ENCODE measurements at places on chromosomes 1 and 21. TPM values are rescaled to one million over a fixed set of nuclear protein-coding genes. Genes with fewer than 3 reads are reported as not detected.
A peak's percentile ranks its signal among the peaks of the same experiment; 100 is the strongest.

GRCh38 chr1:211118407-211119102, 15.4 kb downstream of the KCNH1 start:
- DNase-seq = no peak

- DNase-seq = no peak
Observed at GRCh38 chr1:81834268-81834667, 33.5 kb downstream of the ADGRL2 start.

DNA sequence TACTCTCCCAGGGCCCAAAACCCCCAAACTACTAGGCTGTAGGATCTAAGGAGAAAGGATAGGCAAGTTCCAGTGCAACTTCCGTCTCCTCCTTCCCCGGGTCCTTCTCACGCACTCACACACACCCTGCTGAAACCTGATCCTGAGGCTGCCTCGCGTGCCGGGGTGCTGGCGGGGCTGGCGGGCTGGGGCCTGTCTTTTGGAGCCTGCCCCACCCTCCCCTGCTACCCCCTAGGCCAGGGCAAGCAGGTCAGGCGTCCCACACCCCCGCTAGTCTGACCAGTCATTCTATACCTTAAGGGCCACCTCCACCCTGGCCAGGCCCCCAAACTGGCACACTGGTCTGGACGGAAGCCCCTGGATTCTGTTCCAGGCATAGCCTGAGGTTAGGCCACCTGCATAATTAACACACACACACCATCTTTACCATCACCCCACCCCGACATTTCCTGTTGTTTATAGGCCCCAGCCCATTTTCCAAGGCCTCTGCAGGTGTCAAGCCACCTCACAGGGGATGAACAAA, 48.3 kb upstream of the ARTN start:
- DNase-seq = peak; percentile 62

The HCRTR1 gene
- total RNA-seq = not detected

The APP gene
- 573 TPM for total RNA-seq

The CD2 gene
- total RNA-seq = 5.4 TPM

The PTGS2 gene
- 36.6 TPM for total RNA-seq

The RHD gene
- not detected for total RNA-seq

The CATSPERE gene
- total RNA-seq = 1.3 TPM

Data from mucosa of descending colon (tissue), 3 donors.